ENCODE measurements at places on chromosomes 4 and X.

DNA sequence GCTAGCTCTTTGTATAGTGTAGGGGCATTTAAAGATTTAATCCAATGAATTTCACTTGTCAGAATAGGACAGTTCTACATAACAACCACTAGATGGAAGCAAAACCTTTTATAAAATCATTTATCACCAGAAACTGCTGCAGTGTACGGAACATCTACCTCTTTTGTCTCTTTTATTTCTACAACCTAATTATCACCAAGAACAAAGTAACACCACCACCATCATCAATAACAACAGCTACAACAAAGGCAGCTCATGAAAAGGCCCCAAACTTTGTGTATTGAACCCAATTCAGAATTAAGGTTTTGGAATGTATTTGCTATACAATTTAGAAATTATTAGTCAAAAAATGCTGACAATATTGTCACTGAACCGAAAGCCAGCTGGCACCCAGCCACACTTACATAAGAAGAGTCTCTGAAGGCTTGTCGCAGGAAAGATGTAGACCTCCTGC, 260.9 kb upstream of the RPS6KA3 start:
- no peak for DNase-seq

- peak; percentile 87 for DNase-seq
These were observed at the start of gene BCORL1 for GRCh38 chrX:129982300-129983251. TSS of gene BCORL1 (plus strand) at chrX:129982635. CDS start at chrX:130005232, 22,597 bp downstream.

DNA sequence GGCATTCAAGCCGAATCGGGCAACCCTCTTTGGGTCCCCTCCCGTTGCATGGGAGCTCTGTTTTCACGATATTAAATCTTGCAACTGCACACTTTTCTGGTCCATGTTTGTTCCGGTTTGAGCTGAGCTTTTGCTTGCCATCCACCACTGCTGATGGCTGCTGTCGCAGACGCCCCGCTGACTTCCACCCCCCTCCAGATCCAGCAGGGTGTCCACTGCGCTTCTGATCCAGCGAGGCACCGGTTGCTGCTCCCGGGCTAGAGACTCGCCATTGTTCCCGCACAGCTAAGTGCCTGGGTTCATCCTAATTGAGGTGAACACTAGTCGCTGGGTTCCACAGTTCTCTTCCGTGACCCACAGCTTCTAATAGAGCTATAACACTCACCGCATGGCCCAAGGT, 13.3 kb downstream of the ACOX3 start:
- DNase-seq = no peak

DNA sequence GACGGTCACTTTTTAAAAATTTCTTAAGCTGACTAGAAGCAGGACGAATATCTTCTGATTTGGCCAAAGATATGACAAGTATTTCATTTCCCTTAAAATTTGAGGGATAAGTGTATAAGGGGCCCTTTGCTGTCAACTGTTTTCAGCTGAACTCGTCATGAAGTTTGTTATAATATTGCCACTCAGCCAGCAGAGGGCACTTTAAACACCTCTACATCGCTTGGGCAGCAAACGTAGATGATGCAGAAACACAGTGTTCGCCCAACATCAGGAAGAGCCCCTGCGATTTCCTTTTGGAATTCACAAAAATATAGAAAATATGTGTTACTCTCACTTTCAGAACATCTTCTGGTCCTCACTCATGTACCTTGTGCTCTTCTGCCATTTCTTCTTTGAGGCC, 435.7 kb upstream of the FMR1 start:
- no peak for DNase-seq

DNA sequence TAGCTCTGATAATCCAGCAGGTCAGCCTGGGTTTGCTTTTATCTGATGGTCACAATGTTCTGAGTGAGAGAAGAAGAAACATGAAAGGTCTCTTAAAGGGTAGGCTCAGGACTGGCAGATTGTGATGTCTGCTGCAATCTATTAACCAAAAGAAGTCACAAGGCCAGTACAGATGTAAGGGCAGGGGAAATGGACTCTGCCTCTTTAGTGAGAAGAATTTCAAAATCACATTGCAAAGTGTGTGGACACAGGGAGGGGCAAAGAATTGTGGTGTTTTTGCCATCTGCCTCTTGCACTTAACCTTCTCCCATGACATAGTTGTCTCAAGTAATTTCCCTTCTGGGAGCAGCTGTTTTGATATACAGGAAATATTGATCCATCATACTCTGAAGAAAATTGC, 40.9 kb downstream of the IL1RAPL1 start:
- no peak for DNase-seq

DNA sequence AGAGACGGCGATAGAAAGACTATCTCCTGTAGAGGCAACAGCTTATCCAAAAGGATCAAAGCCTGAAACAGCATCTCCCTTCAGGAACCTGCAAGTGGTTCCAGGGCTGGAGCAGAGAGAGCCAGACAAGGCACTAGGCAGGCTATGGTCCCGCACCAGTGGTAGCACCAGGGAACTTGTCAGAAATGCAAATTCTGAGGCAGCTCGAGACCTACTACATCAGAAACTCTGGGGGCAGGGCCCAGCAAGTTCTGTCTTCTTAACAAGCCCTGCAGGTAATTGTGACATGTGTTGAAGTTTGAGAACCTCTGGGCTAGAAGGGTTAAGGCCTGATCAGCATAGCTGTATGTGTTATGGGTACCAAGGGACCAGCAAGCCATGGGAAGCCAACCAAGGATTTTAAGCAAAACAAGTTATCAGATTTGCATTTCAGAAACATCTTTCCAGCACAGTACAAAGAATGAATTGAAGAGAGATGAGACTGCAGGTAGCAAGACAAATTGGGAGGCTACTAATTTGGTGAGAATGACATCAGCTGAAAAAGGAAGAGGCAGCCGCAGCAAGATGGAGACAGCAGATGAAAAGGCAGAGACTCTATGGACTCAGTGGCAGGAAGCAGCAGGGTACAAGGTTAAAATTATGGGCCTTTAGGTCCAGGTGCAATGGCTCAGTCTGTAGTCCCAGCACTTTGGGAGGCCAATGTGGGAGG, 139.7 kb downstream of the TSPAN5 start:
- no peak for DNase-seq

DNA sequence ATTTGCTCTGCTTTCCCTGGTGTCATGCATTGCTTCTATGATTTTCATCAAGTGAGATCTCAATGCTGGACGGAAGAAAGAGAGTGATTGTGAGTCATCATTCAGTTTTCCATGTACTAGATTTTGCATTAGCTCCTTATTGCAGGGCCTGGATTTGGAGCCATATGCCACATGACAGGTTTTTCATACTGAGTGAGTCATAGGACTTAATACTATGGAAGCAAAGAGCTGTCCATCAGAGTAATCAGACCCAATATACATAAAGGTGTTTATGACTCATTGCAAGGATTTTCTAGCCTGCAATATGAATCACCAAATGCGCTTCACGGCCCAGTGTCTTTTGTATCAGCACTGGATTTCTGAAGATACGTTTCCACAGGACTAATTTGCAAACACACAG, 11.2 kb upstream of the TFDP3 start:
- DNase-seq = no peak

DNA sequence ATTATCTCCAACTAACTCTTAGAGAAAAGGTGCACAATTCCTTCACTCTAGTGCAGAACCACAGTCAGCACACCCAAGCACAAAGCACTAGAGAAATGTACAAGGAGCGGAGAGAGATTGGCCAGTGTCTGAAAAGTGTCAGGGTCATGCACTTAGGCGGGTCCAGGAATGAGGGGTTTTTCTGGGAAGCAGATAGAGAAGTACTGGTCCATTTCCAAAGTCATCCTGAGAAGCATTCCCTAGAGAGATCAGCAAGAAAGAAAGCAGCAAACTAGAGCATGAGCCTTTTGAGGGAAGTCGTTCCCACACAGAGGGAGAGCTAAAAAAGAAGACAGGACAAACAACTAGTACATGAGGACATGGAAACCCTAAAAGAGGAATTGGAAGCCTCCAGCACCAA, 168.1 kb upstream of the MAP3K15 start:
- no peak for DNase-seq

GRCh38 chrX:23251043-23251442, 83.6 kb upstream of the PTCHD1 start:
- DNase-seq = no peak

GRCh38 chrX:953879-954482, 258.5 kb downstream of the CRLF2 start:
- DNase-seq = no peak

GRCh38 chrX:111567542-111568255, 56.3 kb downstream of the SERTM2 start:
- no peak for DNase-seq

GRCh38 chrX:123993904-123994635, 32.6 kb downstream of the STAG2 start:
- no peak for DNase-seq

DNA sequence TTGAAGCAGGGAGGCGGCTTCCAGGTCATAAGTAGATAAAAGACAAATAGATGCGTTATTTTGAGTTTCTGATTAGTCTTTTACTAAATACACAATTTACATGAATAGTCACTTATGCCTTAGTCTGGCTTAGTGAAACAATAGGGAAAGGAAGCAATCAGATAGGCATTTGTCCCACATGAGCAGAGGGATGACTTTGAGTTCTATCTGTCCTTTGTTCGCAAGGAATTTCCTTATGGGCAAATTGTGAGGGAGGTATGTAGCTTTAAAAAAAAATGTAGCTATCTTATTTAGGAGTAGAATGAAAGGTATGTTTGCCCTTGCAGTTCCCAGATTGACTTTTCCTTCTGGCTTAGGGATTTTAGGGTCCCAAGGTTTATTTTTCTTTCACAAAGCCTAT, 26.3 kb upstream of the ADH1C start:
- no peak for DNase-seq

DNA sequence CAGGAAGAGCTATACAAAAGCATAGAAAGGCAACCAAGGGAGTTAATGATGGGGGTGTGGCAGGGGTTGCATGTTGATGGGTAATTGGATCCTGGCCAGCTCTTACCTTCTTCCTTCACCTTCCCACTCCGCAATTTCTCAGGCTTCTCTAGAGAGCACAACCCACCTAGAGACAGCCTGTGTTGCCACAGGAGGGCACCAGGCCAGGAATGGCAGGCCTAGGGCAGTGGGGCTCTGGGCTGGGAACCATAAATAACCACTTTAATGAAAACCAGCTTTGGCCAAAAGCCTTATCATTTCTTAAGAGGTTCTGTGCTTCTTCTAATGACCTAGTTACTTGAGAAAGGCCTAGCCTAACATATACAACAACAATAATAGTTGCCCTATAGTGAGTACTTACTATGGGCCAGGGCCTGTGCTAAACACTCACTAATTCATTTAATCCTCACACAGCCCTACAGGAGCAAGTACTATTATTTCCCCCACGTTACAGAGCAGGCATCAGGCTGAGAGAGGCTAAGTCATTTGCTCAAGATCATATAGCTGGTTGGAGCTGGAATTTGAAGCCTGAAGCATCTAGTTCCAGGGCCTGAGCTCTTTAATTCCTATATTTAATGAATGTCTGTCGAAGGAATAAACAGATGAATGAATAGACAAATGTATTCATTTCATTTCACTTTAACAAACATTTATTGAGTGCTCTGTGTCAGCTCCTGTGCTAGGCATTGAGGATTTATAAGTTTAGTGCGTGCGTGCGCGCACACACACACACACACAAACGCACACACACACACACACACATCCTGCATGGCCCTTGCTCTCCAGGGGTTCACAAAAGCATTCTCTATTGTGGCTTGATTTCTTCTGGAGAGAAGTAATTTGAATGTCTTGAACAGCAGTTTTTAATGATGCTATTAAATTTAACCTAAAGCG, 66.8 kb downstream of the RTL9 start:
- DNase-seq = no peak

DNA sequence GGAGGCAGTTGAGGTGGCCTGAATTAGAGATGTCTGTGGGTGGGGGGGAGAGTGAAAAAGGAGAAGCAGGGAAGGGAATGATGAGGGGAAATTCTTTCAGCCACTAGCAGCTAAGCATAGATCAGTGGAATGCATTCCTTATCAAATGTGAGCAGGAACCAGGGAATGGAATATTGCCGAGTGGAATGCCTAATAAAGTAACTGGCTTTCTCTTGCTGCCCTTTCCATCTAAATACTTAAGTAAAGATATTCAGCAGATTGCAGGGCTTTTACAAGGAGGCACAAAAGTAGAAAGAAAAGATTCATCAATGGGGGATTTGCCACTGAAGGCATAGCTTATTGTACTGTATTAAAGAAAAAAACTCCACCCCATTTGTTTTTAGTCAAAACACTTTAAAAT, 263.0 kb upstream of the RPS6KA3 start:
- no peak for DNase-seq

GRCh38 chrX:10656214-10656613, 35.8 kb upstream of the MID1 start:
- no peak for DNase-seq

GRCh38 chrX:68840256-68840655, 11.4 kb downstream of the EFNB1 start:
- no peak for DNase-seq

- no peak for DNase-seq
These were observed 7.8 kb downstream of the GUCY1B1 start for GRCh38 chr4:155766622-155767021.

DNA sequence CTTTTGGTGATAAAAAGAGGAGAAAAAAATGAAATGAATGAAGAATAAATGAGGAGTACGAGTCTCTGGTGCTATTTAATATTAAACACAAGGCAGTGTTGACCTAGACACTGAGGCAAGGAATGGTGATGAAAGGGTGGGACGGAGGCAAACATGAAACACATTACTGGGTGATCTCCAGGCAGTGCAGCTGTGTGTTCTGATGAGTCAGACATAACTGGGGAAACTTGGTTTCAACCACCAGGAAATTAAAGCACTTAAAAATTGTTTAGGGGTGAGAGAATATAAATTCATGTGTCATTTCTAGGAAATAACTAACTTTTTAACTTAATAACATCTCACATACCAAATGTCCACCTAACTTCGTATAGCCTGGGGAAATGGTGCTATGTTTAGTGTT, 19.7 kb upstream of the CXCL6 start:
- DNase-seq = no peak

DNA sequence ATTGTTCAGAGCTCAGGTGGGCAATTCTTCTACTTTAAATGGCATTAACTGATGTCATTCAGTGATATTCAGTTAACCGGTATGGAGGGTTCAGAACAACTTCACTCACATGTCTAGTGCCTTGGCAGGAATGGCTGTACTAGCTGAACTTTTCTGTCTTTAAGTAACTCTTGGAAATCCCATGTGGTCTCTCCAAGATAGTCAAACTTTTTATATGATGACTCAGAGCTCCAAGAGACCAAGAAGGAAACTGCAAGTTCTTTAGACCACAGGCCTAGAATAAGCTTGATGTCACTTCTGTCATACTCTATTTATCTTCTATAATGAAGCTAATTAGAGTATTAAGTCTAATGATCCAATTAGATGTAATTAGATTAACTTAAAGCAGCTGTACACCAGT, 24.9 kb downstream of the LHFPL1 start:
- DNase-seq = no peak

GRCh38 chr4:186192066-186192612, 772 bp downstream of the CYP4V2 start:
- no peak for DNase-seq

GRCh38 chr4:31983677-31984076, 1263.5 kb downstream of the PCDH7 start:
- DNase-seq = no peak

- DNase-seq = no peak
These were observed 333.9 kb upstream of the FSTL5 start for GRCh38 chr4:162497564-162498167.
